ENCODE measurements at places on chromosomes 13 and 19.

DNA sequence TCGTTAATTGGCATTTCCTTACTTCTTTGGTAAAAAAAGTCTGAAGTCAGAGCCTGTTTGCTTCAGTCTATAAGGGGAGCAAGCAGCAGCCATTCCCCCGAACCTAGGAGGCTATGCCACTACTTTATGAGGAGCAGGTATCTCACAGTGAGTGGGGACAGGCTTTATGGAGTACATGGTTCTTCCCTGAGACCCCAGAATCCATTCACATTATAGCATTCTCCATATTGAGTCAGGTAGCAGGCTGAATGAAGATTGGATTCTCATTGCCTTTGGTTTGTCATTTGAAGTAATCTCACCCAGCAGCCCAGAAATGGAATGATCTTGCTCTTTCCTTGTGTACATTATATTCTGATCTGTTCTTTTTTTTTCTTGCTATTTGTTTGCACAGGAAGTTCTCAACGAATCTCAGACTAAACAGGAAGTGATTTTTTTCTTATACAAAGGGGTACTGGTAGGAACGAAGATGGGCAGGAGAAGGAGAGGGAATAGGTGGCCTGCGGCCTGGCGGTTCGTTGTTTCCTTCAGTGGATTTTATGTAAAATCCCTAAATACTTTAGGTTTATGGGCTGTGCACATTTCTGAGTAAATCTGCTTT is 74.4 kb downstream of the ARHGAP35 start:
- DNase-seq = no peak

GRCh38 chr19:34226036-34226435 is 28.3 kb upstream of the GARRE1 start:
- peak; percentile 42 for DNase-seq

DNA sequence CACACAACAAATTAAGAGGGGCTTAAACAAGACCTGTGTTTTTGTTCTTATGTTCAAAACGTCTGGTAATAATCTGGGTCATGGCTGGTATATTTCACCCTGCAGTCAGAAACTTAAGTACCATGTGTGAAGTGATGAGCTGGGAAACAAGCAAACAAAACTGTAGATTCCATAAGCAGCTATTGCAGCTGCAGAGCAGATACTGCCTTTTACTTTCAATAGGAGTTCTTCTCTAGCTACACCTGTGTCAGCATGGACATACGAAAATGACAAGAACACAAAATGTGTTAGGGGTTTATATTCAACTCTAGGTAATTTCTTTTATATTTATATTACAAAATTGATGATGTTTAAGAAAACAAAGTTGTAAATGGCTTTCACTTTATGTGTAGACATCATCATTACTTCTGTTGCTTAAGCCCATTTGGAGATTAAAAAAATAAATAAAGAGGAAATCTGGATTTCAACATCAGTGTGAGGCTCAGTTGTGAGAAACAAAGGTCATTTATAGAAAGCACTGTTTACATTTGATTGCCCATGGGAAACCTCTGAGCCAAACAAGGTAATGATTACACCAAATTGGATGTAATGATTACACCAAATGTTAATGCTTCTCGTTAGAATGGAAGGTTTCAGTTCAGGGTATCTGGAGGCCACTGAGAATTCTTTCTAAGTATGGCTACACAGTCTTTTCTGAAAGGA is 451.0 kb upstream of the SLC10A2 start:
- DNase-seq = no peak

DNA sequence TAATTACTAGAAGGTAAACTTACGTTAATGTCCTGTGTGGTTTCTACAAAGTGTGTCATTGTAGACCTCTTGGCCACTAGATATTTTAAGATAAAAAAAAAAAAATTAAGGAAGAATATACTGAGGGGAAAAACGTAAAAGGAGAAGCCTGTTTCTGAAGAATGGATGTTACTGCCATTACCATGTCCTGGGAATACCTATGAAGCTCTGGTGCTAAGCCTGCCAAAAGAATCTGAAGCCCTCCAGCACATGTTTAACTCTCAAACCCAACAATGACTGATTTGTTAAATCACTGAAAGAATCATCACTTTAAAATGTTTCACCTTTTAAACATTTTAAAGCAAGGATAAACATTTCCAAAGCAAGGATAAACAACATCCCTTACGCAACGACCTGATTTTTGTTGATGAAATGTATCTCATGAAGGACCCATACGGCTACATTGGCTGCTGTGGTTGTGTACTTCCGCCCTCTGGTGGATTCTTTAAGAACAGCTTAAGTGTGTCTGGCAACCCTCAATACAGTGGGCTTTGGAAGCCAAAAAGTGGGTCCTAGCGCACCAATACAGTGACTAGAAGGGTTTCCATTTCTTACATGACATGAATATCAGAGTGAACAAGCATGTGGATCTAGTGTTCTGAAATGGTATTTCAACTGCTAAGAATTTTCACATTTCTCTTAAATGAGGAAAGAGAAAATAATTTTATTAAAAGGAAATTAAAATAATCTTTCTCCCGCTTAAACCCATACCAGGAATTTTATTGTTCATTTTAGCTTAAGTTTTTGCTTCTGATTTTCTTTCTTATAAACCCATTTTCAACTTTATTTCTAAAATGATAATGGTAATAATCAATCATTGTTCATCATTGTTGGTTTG is 74.5 kb upstream of the RAP2A start:
- peak; percentile 45 for DNase-seq

All from stimulated activated CD4-positive, alpha-beta T cell treated with anti-CD3 and anti-CD28 coated beads, Interleukin-15, amount 100 ng/mL, for 24 hours (primary cell).